ENCODE measurements at places on chromosomes 5 and 9.

GRCh38 chr5:75366787-75367186 is 29.8 kb downstream of the HMGCR start:
- DNase-seq, result no peak

- no peak for DNase-seq
These were observed 112.1 kb upstream of the LMX1B start for GRCh38 chr9:126501383-126502331.

GRCh38 chr5:115531787-115532367 is 12.7 kb downstream of the FEM1C start:
- no peak for DNase-seq

DNA sequence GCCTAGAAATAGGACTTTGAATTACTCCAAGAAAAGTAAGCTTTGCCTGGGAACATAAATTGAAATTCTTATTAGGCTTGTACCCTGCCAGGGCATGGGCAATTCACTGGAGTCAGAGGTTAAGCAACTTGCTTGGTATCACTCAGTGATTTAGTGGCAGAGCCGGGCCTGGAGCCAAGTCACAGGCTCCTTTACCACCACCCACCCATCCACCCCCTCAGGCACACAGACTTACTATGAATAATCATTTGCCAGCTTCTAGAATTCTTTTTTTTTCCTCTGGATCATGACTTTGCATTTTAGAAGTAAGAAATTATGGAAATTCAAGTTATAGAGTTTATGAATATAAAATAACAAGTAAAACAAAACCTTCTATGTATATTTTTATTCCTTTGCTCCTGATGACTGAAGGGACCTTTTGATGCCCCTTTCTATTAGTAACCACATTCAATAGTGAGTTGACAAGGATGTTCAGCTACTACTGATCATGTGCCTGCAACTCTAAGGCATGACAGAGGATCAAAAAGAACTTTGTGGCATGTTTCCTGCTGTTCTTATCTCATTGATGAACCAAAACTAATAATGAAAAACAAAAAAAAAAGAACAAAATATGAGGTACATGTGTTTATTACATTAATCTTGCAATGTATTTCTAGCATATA is 614.7 kb downstream of the TLR4 start:
- DNase-seq, result no peak

GRCh38 chr5:111472096-111472495 is 40.2 kb downstream of the STARD4 start:
- DNase-seq, result no peak

DNA sequence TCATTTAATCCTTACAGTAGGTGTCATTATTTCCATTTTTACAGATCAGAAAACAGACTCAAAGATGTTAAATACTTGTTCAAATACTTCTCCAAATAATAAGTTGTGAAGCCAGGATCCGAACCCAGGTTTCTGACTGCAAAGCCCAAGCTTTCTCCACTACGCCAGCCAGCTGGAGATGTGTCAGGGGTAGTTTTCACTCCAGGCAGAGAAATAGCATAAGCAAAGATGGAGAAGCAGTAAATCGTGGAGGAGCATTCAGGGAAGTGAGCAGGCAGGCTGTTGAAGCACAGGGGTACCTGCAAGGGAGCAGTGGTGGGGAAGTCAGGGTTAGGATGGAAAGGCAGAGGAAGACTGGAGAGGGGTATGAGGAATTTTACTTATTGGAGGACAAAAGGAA is 2.9 kb downstream of the TLN1 start:
- no peak for DNase-seq

GRCh38 chr5:155676967-155677366 is 650.0 kb upstream of the SGCD start:
- DNase-seq, result no peak

DNA sequence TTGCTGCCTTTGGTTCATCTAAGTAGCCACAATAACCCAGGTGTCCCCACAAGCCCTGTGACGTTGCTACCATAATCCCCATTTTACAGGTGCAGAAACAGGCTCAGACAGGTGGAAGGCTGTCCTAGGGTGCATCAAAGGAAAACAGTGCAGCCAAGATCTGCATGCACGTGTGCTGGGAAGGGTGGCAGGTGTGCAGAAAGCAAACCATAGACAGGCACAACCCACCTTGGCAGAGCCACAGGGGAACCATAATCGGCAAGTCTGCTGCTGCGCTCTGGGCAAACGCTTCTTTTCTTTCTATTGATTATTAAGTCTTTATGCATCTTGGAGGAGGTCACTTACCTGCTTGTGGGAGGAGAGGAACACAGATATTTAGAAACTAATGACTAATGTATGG is 7.1 kb downstream of the NSG2 start:
- no peak for DNase-seq

DNA sequence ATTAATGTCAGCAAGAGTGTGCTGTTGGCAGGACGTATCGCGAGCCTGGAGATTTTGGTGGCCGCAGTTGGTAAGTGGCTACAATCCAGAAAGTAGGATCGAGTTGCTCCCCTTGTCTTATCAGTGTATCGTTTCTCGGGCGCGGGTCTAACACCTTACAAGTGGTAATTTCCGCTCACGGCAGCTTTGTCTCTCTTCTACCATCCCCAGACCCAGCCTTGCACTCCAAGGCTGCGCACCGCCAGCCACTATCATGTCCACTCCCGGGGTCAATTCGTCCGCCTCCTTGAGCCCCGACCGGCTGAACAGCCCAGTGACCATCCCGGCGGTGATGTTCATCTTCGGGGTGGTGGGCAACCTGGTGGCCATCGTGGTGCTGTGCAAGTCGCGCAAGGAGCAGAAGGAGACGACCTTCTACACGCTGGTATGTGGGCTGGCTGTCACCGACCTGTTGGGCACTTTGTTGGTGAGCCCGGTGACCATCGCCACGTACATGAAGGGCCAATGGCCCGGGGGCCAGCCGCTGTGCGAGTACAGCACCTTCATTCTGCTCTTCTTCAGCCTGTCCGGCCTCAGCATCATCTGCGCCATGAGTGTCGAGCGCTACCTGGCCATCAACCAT is 1.1 kb downstream of the PTGER4 start:
- peak; percentile 39 for DNase-seq

DNA sequence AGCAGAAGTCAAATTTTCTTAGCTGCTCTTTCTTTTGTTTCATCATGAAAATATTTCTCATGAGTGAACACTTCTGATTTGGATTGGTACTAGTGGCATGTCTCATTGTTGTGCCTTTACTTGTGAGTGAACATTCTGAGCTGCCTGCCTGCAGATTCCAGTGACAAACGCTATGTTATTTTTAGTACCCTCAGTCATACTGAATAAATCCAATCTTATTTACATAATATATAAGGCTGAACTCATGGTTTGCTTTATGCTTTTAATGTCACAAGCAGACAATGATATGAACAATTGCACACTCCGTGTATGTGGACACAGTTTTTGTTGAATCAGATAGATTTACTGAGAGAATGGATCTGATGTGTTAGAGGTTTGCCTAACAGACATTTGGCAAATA is 67.8 kb downstream of the ACTBL2 start:
- DNase-seq, result no peak

- DNase-seq, result no peak
These were observed 35.5 kb downstream of the OLFML2A start for GRCh38 chr9:124812441-124812876.

Measured in T-cell (primary cell).